GM04503 (cell line): ENCODE measurements at places on chromosomes 7 and 10.

DNA sequence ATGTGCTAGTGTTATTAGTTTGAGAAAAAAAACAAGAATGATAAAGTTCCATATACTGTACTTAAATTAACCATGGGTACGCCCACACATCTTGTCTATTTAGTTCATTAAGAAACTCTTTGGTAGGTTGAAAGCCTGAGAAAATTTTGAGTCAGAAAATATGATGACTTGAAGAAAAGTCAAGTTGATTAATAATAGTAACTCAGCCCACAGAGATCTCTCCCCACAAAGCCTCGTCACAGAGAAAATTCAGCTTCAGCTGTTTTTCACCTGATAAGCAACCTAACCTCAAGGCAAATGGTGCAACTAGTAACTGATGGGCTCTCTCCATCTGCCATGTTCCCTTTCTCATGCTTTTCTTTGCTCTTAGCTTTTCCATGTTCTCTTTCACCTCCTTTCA, 1021.6 kb downstream of the GATA3 start:
- DNase-seq = no peak

GRCh38 chr10:80684259-80684658, 146.6 kb downstream of the SH2D4B start:
- no peak for DNase-seq

DNA sequence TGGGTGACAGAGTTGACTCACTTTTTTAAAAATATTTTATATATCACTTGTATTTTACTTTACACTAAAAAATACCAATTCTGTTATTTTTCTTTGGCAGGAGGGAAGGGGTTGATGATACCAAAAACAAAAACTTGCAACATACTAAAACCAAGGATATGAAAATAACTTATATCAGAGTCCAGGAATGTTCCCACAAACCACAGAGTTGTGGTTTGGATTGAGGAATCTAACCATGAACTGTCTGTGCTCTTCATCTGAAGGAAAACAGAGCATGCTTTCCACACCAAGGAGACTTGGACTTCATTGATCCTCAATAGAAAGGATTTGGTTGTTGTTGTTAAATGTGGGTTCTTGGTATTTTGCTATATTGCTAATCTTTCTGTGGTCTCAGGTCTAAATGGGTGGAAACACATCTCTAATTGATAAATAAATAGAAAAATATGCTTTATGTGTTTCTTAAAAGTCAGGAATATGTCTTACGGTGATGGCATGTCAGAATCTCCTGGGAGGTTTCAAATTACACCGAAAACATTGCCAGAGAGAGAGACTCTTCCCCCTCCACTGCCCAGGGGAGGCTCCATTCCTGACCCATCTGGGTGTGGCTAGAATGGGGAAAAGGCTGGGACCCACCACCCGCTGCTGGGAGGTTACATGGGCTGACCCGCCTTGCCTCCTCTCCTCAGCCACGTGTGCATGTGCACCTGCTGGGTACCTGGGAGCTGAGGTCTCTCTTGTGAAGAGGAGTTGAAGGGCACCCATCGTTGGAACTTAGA, 46.9 kb upstream of the STK17A start:
- peak; percentile 90 for DNase-seq

GRCh38 chr10:94496010-94496409, 49.6 kb upstream of the HELLS start:
- DNase-seq = no peak

- peak; percentile 12 for DNase-seq
Observed at GRCh38 chr10:14688606-14689005, 86.1 kb downstream of the FAM107B start.

- no peak for DNase-seq
Observed at GRCh38 chr7:113824117-113824823, 94.5 kb downstream of the PPP1R3A start.

GRCh38 chr10:132879408-132880127, 62.8 kb downstream of the CFAP46 start:
- DNase-seq = no peak

- DNase-seq = no peak
Observed at GRCh38 chr7:47297120-47297519, 284.8 kb downstream of the TNS3 start.

- peak; percentile 4 for DNase-seq
Observed at GRCh38 chr10:122342293-122343134, 32.0 kb upstream of the PLEKHA1 start.

DNA sequence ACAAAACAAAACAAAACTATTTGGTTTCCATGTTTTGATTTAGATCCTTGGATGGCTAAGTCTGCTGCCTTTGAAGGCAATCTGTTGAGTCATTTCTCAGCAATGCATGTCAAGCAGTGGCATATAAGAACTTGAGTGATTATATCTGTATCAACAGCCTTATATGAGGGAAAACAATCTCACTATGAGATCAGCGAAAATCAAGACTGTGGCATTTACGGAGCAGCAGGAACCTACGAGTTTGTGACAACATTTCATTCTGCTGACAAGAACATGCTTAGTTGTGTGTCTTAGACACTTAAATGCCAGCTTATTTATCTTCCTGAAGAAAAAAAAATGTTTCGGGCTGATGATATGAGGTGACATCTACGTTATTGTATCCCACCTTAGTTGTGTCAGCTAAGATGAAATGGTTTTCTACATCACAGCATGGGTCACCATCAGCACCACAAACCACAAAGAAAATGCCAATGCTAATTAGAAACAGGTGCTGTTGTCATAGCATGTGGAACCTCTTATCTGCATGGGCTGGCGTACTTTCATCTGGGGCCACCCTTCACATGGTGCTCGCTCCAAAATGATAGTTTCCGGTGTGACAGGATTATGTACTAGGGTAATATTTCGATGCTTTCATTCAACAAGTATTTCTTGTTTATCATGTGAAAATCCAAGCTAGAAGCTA, 1085.5 kb downstream of the SORCS1 start:
- DNase-seq = no peak

- no peak for DNase-seq
Observed at GRCh38 chr10:31304291-31304970, 14.6 kb upstream of the ZEB1 start.

- DNase-seq = no peak
Observed at GRCh38 chr10:85266808-85267207, 938.4 kb downstream of the CCSER2 start.

GRCh38 chr7:77466450-77466849, 50.3 kb upstream of the GSAP start:
- DNase-seq = no peak

DNA sequence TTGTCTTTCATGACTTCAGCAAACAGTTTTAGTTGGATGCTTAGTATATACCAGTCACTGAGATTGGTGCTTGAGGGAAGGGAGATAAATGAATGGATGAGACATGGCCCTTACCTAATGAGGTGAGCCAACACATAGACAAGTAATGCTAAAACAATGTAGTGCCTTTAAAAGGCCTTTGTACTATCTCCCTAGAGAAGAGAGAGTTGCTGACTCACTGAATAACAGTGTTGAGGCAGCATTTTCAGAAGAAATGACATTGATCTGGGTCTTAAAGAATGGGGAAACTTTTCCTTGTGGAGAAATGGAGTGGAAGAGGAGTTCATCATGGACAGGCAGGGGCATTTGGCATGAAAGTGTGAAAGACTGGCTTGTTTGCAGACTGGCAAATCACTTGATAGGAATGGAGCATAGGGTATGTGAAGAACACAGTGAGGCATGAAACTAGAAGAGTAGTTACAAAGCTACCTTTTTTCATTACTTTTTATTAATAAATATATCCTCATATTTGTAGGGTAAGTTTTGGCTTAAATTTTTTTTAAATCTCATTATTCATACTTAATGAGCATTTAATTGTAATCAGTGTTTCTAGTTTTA, 91.2 kb downstream of the KAT6B start:
- peak; percentile 47 for DNase-seq

- no peak for DNase-seq
Observed at GRCh38 chr10:71687077-71687476, 32.5 kb downstream of the C10orf105 start.

DNA sequence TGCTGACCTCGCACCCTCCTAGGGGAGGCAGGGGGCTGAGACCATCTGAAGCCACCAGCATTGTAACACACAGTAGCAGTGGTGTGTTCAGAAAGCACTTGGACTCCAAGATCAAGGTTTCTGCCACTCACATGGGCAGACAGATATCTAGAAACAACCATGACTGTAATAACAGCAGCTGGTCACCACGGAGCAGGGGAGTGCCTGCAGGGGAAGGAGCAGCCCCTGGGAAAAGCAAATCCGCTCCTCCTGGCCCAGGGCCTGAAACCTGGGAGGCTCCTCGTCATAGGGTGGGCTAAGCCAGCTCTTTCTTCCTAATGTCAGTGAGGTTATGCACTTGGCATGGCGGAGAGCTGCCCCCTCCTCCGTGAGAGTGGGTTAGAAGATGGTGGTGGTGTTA, 118.4 kb upstream of the INSYN2A start:
- no peak for DNase-seq

DNA sequence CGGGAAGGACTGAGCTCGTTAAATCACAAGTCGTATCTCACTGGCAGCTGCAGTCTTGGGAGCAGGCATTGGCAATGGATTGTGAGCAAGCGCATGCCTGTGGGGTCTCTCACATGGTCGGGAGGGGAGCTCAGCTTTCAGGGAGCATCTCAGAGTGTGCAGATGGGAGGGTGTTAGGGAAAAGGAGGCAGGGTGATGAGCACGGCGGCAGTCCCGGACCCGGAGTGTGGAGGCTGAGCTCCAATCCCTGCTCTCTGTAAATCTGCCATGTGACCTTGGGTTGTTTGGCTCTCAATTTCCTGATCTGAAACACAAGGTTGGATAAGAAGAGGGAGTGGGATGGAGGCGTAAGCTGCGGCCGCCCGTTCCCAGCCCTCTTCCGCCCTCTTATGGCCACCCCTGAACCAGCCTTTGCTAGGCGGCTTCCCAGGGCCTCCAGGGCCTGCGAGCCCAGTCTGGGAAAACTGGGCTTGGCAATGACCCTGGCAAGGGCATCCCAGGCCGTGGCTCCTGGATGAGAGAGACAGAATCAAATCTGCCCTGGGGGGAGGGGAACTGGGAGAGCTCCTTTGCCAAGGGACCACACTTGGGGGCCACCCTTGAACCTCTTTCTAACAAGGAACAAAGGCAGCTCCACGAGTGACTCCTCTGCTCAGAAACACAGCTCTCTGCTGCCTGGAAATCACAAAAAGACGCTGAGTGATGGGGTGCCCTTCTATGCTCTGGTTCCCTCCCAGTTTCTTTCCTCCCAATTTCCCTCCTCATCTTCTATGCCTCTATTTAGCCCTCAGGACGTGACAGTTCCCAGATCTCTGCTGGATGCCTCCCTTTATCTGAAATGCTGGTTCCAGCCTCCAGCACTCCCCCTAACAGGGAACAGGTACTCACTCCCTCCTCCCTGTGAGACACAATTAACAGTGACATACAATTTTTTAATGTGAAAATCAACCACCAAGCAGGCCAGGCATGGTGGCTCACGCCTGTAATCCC, 41.7 kb upstream of the LOXL4 start:
- peak; percentile 23 for DNase-seq

DNA sequence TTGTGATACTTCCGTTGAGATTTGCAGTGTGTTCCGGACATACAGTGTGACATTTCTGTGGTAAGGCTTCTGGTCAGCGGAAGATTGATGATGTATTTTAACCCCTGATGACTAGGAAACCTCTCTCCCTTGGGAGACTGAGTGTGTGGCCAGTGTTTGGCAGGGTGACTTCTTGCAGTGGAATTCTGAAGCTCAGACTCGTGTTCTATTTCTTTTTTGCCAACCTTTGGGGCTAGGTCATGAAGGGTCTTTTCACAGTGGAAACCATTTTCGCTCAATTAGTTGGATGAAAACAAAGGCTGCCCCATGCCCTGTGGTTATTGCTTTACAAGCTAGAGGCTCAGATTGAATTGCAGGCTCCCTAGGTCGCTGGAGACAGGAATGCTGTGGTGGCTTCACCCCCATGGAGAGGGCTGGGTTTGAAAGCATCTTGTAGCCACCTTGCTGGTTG, 288.9 kb downstream of the BBS9 start:
- DNase-seq = peak; percentile 38

GRCh38 chr10:69802424-69803161, 887 bp downstream of the COL13A1 start:
- DNase-seq = no peak
